ENCODE measurements at places on chromosomes 11 and 22. TPM values are rescaled to one million over a fixed set of nuclear protein-coding genes. Genes with fewer than 3 reads are reported as not detected.

Gene CHST1
- not detected for total RNA-seq

Gene CLCF1
- total RNA-seq, result 0.46 TPM

Gene MAPK12
- 21.0 TPM for total RNA-seq

Gene TXN2
- 33.2 TPM for total RNA-seq

Gene ABCC8
- total RNA-seq, result not detected

Gene SLCO2B1
- total RNA-seq, result 9.8 TPM

Gene NDUFV1
- total RNA-seq, result 199 TPM

Gene OR4A16
- not detected for total RNA-seq

Gene C11orf91
- total RNA-seq, result not detected

Gene OR4C5
- total RNA-seq, result not detected

Gene BBOX1
- total RNA-seq, result not detected

Gene OR56A1
- total RNA-seq, result not detected

Gene CHRM1
- total RNA-seq, result 1.3 TPM

Gene IL17REL
- total RNA-seq, result not detected

Gene APOA5
- not detected for total RNA-seq

Gene BAD
- total RNA-seq, result 69.5 TPM

Gene POLDIP3
- 32.4 TPM for total RNA-seq

Gene LRRC10B
- total RNA-seq, result 0.62 TPM

Gene KRTAP5-10
- not detected for total RNA-seq

Gene FEN1
- 110 TPM for total RNA-seq

Gene TAGLN
- 35.3 TPM for total RNA-seq

Gene PKDREJ
- total RNA-seq, result not detected

Gene GPHA2
- total RNA-seq, result not detected

Gene RIC3
- not detected for total RNA-seq

Gene IFITM5
- not detected for total RNA-seq

Gene GAL
- total RNA-seq, result not detected

Gene NPAS4
- not detected for total RNA-seq

Gene PLAAT4
- 3.7 TPM for total RNA-seq

Gene TMPRSS6
- not detected for total RNA-seq

Gene GLB1L3
- total RNA-seq, result under 0.01 TPM

Gene OVOL1
- total RNA-seq, result not detected

Gene PRG3
- total RNA-seq, result not detected

Gene TLCD5
- total RNA-seq, result 4.0 TPM

Gene SMC1B
- not detected for total RNA-seq

Gene HEPHL1
- under 0.01 TPM for total RNA-seq

Gene MED17
- total RNA-seq, result 38.6 TPM

Gene F2
- total RNA-seq, result not detected

Gene SMTNL1
- not detected for total RNA-seq

Gene UQCR10
- total RNA-seq, result 63.3 TPM

Gene PTPRCAP
- 0.33 TPM for total RNA-seq

Gene DEFB131B
- total RNA-seq, result not detected

Gene GRAP2
- 0.33 TPM for total RNA-seq

Gene TNRC6B
- 16.3 TPM for total RNA-seq
